ENCODE measurements at places on chromosomes 5 and 9. TPM values are rescaled to one million over a fixed set of nuclear protein-coding genes. Genes with fewer than 3 reads are reported as not detected.
A peak's percentile ranks its signal among the peaks of the same experiment; 100 is the strongest.

The PLCXD3 gene
- not detected for total RNA-seq

The GRIA1 gene
- total RNA-seq, result 0.52 TPM

The COL27A1 gene
- 17.5 TPM for total RNA-seq

The CCL28 gene
- total RNA-seq, result not detected

The DAB2IP gene
- total RNA-seq, result 22.0 TPM

The GARNL3 gene
- total RNA-seq, result 8.8 TPM

The PCDHGB3 gene
- total RNA-seq, result 1.6 TPM

The LMAN2 gene
- total RNA-seq, result 105 TPM

GRCh38 chr5:95069948-95070347, 214.9 kb downstream of the MCTP1 start:
- no peak for DNase-seq

- no peak for DNase-seq
These were observed 12.9 kb downstream of the HAVCR1 start for GRCh38 chr5:157046041-157046440.

GRCh38 chr5:123455095-123455494, 31.9 kb upstream of the CEP120 start:
- no peak for DNase-seq

DNA sequence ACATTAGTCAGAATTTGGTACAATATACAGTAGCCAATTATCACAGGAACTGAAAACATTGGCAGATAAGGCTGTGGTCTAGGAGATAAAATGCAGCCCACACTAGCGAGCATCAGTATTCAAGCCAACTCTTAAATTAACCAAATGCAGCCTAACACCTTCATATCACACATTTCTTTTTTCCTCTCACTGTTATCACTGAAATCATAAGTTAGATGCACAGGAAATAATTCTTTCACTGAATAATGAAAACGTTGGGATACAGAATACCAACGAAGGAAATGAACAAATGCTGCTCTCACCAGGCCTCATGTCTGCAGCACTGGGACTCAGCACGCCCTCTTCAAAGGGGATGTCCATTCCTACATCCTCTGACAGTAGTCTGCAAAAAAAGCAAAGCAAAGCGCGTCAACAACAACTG, 109.1 kb upstream of the PCA3 start:
- no peak for DNase-seq

DNA sequence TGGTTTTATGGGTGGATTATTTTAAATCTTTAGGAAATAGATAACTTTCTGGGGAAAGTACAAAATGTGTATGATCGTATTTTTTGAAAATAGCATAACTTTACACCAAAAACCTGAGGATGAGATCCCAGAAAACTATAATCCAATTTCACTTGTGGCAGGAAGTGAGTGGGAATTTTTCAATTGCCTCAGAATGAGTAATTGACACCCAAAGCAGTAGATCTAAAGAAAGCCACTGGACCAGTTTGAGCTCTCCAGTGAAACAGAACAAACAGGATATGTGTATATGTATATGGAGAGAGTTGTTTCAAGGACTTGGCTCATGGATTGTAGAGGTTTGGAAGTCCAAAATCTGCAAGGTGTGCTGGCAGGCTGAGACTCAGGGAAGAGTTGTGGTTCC, 109.2 kb upstream of the SHB start:
- DNase-seq, result no peak

- DNase-seq, result no peak
These were observed 51.2 kb upstream of the TRIM32 start for GRCh38 chr9:116635908-116636307.

DNA sequence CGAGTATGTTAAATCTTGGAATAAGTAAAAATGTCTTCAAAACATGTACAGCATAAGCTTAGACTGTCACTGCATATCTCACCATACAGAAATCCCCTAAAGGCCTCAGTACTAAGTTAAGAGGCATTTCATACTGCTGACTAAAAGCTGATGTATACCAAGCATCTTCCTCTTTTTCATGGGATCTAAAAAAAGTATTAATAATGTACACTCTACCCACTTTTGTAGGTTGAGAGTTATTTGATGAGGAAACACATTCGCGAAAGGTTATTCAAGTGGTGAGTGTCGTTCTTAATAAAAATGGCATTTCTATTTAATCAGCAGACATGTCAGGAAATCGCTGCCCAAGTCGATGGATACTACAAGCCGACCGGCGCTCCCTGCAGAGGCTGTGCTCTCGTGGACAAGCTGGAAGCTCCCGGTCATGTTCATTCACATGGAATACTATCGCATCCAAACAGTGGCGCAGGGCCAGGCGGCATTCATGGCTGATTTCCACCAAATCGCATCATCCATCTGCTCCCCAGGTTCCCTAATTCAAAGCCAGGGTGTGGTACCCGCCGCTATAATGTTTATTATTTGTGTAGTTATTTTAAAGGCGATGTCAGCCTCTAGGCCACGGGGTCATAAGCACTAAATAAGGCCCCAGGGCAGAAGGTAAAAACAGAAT, 724 bp downstream of the SGTB start:
- DNase-seq, result peak; percentile 45

DNA sequence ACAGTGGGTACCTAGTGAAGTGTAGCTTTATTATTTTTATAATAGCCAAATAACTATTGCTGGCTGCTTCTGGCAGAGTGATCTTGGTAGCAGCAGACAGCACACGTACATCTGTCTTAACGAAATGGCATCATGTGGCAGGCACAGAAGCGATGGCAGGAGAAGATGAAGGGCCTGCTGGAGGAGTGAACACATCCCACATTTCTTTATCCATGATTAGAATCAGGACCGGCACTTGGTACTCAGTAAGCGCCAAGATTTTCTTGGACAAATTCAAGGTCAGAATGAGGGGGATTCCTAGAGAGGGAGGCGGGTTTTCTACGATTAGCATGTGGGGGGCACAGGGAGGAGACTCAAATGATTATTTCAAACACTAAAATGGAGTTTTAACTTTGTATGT, 23.0 kb upstream of the ZNF366 start:
- DNase-seq, result no peak

DNA sequence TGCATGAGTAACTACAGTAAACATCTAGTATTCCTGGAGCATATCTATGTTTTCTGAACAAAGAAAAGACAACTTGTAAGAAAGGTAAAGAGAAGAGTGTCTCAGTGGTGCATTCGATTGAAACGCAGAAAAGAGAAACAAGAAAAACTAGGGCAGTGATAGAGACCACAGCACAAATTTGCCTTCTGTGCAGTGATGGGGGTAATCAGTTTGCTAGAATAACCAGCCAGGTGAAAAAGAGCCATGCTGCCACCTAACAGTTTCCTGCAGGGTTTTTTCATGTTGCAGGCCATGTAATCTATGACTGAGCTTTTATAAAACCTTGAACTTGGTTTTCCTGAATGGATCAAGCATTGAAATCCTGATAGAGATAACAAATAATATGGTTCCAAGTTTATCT, 198.4 kb upstream of the MEF2C start:
- no peak for DNase-seq

DNA sequence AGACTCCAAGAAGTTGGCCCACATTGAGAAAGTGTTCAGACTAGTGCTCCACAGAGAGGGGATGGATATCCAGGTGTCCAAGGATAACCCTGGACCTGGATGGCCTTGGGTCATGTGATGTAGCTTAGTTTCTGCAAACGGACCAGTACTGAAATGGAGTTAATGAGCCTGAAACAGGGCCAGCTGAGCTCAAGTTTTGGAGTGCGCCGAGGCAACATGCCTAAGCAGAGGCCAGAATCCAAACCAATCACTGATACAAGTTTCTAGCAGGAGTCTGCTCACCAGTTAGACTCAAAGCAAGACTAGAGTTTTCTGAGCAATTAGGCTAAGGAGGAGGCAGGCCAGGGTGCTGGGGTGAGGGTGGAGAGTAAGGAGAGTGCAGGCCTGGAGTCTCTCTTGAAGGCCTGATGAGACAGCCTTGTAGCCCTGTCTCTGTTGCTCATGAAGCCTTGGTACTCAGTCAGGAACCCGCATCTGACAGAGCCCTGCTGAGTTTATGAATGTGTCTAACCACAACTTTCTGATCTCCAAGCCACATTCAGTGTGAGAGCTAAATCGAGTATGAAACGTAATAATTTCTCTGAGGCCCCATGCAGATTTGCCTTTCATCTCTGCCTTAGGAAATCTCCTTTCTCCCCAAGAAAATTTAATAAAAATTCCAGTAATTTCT, 68.9 kb upstream of the EQTN start:
- DNase-seq, result no peak

Measured in H9 (cell line).